ENCODE measurements at places on chromosomes 7 and 10. TPM values are rescaled to one million over a fixed set of nuclear protein-coding genes. Genes with fewer than 3 reads are reported as not detected.

PLCE1 gene
- total RNA-seq, result 13.5 TPM

- H3K36me3 ChIP-seq, result no peaks in the 10 kb centered on the region
- DNase-seq, result no peak
- peaks cover 50% of the 10 kb centered on the region for H3K4me1 ChIP-seq
- H3K27ac ChIP-seq, result no peak overlapping the region
- H3K4me3 ChIP-seq, result no peak overlapping the region
- H3K27me3 ChIP-seq, result peaks cover 26% of the 10 kb centered on the region
These were observed 77.9 kb downstream of the INSIG1 start for GRCh38 chr7:155375337-155376277.

GRCh38 chr7:146741911-146742310, 625.3 kb downstream of the CNTNAP2 start:
- H3K27me3 ChIP-seq, result no peaks in the 10 kb centered on the region
- no peak for DNase-seq
- H3K4me1 ChIP-seq, result no peaks in the 10 kb centered on the region
- no peaks in the 10 kb centered on the region for H3K36me3 ChIP-seq
- no peak overlapping the region for H3K4me3 ChIP-seq

NUTM2E gene
- total RNA-seq, result not detected

KIAA1549 gene
- total RNA-seq, result 1.8 TPM

Data from thoracic aorta (tissue), 2 donors.